ENCODE measurements at places on chromosomes 16 and 17.

DNA sequence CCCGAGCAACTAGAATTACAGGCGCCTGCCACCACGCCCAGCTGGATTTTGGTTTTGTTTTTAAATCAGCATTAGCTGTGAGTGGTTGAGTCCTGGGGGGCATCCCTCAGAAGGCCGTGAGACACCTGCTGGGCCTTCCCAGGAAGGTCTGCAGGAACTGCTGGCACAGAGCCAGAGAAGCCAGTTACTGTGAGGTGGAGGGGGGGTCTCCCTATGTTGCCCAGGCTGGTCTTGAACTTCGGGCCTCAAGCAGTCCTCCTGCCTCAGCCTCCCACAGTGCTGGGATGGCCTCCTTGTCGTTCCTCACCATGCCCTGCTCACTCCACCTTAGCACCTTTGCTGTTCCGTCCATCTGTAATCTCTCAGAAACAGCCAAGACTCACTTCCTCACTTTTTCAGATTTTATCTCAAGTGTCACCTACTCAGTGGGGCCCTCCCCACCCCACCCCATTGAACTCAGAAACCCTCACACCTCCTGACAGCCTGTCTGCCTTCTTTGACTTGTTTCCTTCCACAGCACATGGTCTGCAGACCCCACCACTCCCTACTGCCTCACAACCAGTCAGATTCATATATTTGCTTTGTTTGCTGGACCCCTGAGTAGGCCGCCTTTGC lies 62.3 kb downstream of the WSB1 start:
- DNase-seq, result no peak

- DNase-seq, result no peak
Observed at GRCh38 chr17:62188713-62189112, 123.6 kb upstream of the MED13 start.

DNA sequence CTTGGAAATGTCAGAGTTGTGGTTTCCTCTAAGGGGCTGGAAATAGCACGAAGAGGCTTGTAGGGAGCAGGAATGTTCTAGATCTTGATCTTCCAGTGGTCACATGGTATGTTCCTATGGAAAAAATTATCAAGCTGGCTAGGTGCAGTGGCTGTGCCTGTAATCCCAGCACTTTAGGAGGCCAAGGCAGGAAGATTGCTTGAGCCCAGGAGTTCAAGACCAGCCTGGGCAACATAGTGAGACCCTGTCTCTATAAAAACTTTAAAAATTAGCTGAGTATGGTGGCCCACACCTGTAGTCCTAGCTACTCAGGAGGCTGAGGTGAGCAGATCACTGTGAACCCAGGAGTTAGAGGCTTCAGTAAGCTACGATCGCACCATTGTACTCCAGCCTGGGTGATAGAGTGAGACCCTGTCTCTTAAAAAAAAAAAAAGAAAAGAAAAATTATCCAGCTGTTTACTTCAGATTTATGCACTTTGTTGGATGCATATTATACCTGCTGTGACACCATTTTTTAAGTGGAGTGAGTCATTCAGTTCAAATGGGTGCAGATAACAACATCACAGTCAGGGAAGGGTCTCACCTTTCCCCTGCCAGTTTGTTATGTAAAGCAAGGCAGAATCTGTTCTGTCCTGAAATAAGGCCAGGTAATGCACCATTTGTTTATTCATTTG lies 65.7 kb upstream of the LYRM9 start:
- no peak for DNase-seq

DNA sequence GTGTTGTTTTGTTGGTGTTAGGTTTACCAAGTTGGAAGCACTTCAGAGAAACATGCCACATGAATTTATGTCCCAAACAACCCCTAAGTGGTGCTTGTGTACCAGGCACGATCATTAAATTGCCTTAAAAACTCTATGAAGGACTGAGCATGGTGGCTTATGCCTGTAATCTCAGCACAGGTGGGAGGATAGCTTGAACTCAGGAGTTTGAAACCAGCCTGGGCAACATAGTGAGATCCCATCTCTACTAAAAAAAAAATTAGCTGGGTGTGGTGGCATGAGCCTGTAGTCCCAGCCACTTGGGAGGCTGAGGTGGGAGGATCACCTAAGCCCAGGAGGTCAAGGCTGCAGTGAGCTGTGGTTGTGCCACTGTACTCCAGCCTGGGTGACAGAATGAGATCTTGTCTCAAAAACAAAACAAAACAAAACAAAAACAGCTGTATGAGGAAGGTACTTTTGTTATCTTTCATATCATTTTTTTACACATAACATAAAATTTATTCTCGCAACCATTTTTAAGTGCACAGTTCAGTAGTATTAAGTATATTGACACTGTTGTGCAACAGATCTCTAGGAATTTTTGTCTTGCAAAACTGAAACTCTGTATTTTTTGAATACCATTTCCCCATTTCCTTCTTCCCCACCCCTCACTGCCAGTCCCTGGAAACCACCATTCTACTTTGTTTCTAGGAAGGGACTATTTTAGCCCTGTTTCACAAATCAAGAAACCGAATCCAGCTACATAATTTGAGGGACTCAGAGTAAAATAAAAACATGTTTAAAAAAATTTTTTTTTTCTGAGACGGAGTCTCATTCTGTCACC lies 14.3 kb upstream of the RBBP6 start:
- no peak for DNase-seq

GRCh38 chr17:3685174-3685573 lies 10.8 kb downstream of the P2RX5 start:
- no peak for DNase-seq

- DNase-seq, result no peak
Observed at GRCh38 chr17:12133183-12133582, 112.5 kb downstream of the MAP2K4 start.

GRCh38 chr17:82527898-82528297 lies 8.4 kb downstream of the FOXK2 start:
- DNase-seq, result no peak

GRCh38 chr17:39538866-39539265 lies 68.9 kb downstream of the NEUROD2 start:
- DNase-seq, result no peak

DNA sequence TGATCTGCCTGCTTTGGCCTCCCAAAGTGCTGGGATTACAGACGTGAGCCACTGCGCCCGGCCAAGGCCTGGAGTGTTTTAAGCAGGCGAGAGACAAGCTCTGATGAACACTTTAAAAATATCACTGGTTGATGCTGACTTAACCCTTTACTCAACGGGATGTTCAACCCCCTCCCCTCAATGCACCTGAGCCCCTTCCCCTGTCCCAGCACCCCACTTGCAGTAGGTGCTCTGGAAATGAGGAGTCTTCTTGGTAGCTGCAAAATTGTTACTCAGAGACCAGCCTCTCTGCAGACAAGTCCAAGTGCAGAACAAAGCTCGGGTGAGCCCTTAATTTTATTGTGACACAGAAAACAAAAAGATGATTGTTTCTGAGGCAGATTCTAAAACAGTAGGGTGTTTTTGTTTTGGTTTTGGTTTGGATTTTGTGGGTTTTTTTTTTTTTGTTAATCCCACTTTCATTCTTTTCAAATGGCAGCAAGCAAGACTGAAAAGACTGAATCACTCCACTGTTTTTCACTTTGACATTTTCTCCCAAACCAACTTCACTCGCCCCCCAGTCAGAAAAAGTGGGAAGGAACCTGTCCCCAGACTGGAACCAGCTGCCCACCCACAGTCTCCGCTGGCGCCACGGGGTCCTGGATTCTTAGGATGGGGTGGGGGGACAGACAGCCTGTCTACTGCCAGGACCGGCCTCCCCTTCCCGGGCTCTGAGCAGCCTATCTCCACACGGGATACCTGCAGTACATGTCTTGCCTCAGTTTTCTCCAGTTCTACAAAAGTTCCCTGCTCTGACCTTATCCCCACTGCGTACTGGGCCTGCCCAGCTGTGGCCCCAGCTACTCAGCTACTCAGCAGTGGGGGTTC lies 5.2 kb upstream of the PLLP start:
- no peak for DNase-seq
